Activated naive CD4-positive, alpha-beta T cell (primary cell): ENCODE measurements at places on chromosomes 16 and 17.
A peak's percentile ranks its signal among the peaks of the same experiment; 100 is the strongest.

- no peak for DNase-seq
These were observed 29.3 kb upstream of the ELAC2 start for GRCh38 chr17:13047011-13047606.

DNA sequence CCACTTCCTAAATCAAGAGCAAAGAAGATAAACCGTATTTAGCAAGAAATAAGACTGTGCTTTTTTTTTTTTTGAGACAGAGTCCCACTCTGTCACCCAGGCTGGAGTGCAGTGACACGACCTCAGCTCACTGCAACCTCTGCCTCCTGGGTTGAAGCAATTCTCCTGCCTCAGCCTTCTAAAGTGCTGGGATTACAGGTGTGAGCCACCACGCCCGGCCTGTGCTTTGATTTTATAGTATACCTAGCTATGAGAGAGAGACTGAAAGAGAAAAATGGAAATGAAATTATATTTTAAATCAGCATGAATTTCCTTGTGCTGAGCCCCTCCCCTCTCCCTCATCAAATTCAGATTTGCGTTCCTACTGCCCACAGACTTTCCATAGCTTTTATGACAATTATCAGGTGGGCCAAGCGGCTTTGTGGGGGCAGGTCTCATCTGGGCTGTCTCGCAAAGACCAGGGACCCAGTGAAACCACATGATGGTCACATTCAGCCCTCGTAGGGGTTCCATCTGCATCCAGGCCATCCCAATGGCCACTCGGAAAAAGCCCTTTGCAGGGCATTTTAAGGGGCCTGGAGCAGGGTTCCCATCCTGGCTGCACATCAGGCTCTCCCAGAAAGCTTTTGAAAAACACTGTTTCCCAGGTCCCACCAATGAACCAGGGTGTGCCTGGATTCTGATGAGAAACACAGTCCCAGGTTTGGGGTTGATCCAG is 8.5 kb downstream of the CACNG1 start:
- no peak for DNase-seq

- no peak for DNase-seq
These were observed 54.2 kb downstream of the ANKFY1 start for GRCh38 chr17:4209611-4210010.

DNA sequence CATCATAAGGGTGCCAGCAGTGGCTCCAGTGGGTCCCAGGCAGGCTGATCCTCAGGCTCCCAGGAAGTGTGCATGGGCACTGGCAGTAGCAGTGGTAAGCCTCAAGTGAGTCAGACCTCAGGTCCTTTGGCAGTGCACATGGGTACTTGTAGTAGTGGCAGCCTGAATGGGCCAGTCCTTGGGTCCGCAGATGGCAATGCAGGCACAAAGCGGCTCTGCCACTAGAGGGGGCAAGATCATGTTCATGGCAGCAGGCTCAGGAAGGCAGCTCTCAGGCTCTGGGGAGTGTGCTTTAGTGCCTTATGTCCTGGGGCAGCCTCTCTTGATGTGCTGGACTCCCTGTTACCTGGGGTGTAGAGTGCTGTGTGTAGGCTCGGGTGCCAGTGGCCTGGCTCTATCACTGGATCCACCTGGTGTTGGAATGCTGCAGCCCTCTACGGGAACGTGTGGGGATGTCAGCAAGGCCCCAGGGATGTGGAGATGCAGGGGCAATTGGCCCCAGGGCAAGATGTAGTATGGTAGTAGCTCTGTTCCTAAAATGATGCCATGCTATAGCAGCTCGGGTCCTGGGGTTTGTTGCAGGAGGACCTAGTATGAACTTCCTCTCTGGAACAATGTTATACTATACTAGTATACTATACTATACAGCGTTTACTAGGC is 11.0 kb downstream of the ACSM3 start:
- DNase-seq: peak; percentile 32

GRCh38 chr16:81514041-81514559 is 69.5 kb downstream of the CMIP start:
- DNase-seq: no peak

DNA sequence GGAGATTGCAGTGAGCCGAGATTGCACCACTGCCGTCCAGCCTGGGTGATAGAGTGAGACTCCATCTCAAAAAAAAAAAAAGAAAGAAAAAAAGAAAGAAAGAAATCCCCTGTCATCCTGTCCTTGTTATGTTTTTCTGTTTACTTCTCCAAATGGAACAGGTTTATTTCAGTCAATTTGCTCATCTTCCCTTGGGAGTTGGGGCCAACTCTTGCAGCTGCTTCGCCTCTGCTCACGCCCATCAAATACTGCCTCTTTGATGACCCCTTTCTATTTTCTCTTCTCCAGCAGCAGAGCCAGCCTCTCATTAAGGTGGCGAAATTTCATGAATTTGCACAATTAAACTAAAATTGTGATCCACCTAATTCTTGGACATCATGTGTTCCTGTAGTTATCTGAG is 173.4 kb downstream of the ZNF18 start:
- no peak for DNase-seq

DNA sequence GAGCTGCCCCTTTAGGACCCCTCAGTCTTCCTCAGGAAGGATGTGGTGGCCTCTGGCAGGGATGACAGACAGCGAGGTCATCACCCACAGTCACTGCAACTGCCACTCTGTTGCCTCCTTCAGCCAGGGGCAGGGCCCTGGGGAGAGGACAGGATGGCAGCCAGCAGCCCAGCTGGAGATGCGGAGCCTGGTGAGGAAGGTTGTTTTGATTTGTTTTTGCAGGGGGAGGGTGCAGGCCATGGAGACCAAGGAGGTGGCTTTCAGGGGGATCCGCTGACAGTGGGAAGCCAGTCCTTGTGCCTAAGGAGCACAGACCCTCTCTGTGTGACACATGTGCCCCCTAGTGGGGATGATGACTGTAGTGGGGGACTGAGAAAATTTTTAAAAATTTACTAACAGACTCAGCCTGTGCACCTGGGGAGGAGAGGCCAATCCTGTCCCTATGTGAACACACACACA is 7.4 kb downstream of the PRCD start:
- DNase-seq: peak; percentile 37

DNA sequence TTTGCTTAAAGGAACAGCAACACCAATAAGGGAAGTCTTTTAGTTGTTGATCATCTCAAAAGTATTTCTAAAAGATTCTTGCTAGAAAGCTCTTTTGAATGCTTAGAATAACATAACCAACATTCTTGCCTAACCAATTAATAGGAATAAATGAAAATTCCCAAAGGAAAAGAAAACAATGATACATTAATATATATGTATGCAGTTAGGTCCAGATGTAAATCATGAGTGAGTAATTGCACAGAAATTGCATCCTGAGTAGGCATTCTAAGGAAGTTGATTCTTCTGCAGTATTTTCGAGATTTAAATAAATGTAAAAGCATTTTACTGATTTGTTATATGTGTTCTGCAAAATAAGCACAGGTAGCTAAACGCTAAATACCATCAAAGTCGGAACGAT is 22.1 kb downstream of the COX10 start:
- DNase-seq: no peak
